ENCODE measurements at places on chromosomes 13 and 19. TPM values are rescaled to one million over a fixed set of nuclear protein-coding genes. Genes with fewer than 3 reads are reported as not detected.

TEX26 gene
- not detected for total RNA-seq

ZNF541 gene
- total RNA-seq: 0.31 TPM

KIR3DL1 gene
- not detected for total RNA-seq

DNA sequence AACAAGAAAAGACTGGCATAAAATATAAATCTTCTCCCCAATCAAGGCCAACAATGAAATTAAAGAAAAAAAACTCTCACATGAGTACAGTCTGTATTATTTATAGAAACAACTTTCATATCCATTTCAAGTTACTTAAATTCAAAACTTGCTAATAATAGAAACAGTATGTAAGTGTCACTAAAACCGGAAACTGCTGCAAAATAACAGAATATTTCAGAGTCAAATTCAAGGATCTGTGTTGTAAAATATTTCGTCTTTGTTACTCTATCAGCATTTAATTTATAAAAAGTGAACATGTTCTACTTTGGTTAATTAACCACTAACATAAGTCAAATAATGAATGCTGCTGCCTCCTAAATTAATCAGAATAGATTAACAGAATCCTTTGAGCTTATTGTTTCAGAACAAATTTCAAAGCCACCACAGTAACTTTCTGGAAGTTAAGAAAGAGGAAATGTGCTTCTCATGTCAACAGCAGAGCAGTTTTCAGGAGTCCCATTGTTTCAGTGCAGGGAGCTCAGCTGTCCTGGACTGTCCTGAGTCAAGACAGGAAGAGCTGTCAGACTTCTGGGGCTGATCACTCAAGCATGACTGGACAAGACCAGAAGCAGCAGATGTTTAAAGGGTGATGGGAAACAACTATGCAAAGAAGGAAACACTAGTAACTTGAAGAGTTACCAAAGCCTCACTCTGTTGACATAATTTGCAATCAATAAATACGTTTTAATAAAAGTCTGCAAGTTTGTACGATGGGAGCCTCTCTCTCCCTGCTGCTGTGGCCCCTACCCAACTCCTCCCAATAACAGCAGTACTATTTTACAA lies 76.9 kb downstream of the FOXO1 start:
- peak; percentile 32 for DNase-seq
- peaks cover 2% of the 10 kb centered on the region for H3K36me3 ChIP-seq
- H3K4me3 ChIP-seq: no peak overlapping the region
- H3K4me1 ChIP-seq: peaks cover 94% of the 10 kb centered on the region
- peak overlapping the region; percentile 61 for H3K27ac ChIP-seq

DNA sequence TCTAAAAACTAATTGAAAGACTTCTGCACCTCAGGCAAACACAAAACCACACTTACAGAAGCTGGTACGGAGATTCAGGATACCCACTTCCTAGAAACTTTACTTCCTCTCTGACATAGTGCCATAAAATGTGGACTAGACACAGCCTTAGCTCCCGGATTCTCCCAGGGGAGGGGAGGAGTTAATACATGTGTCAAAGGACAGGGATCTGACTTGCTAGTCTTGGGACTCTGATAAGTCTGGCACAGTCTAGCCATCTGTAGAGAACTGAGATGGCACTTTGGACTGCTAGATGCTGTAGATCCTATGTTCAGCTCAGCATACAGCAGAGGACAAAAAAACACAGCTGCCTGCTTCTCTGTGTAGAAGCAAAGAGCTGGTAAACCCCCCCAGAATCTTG lies 769.8 kb upstream of the MIR17HG start:
- H3K27me3 ChIP-seq: no peaks in the 10 kb centered on the region
- no peak for DNase-seq
- no peaks in the 10 kb centered on the region for H3K4me1 ChIP-seq
- no peak overlapping the region for H3K27ac ChIP-seq
- no peaks in the 10 kb centered on the region for H3K36me3 ChIP-seq

DNA sequence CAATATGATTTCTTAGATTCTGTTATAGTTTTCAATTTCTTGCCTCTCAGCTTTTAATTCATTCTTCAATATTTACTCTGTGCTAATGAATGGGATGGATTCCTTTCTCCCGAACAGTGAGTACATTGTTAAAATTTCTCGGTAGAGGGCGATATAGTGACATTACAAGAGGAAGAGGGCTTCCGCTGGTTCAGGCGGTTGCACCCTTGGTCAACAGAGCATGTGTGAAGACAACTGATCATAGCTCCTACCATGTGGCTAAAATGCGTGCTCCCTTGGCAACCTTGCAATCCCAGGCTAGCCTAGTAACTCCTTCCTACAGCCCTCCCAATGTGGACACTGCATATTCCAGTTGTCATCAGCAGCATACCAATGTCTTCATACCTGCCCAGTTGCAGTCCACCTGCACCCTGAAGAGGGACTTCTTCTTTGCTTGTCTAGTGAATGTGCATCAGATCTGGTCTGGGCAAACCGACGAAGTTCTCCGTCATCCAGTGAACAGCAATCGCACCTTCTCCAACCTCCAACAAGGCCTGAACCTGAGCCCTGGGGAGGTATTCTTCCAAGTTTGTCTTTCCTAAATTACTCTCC lies 653.0 kb upstream of the GPC6 start:
- no peak for DNase-seq
- H3K4me1 ChIP-seq: no peaks in the 10 kb centered on the region
- no peak overlapping the region for H3K27ac ChIP-seq
- H3K27me3 ChIP-seq: no peaks in the 10 kb centered on the region
- H3K36me3 ChIP-seq: no peaks in the 10 kb centered on the region
- no peak overlapping the region for H3K4me3 ChIP-seq

GRCh38 chr19:40723661-40724254 lies 6.8 kb downstream of the ITPKC start:
- no peaks in the 10 kb centered on the region for H3K27me3 ChIP-seq
- peaks cover 52% of the 10 kb centered on the region for H3K4me1 ChIP-seq
- no peak overlapping the region for H3K4me3 ChIP-seq
- no peak for DNase-seq
- peak overlapping the region; percentile 71 for H3K27ac ChIP-seq

DNA sequence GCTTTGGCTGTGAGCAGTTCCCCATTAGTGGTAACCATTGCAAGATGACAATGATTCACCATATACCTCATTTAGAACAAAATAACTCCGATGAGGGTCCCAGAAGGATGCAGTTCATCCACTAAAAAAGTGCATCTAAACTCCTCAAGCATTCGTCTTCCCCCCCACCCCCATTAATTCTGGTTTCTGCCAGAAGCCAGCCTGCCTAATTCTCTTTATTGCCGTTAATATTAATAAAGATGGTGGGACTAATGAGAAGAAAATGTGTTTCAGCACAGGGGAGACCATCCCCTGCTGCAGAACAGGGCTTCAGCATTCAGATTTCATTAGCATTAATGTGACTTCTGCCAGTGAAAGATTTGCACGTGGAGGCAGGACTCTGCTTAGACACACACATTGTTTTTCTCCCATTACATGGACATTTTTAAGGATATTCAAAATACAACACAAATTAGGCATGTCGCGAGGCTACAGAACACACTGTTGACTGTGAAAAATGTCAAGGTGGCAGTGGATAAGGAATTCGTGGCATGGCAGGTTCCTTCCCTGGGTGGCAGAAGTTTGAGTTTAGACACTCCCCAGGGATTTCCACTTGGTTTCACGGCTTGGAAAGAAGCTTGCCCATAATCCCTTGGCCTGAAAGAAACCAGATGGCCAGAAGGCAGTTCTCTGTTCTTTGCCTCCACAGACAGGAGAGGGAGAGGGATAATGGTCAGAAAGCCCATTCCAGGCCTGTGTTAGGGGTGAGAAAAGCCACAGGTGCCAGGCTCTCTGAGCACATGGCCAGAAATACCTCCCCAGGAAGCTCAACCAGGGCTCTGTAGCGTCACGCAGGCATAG lies 236.5 kb downstream of the FOXO1 start:
- no peak for DNase-seq
- H3K27ac ChIP-seq: no peak overlapping the region
- H3K4me3 ChIP-seq: no peak overlapping the region
- peaks cover 34% of the 10 kb centered on the region for H3K4me1 ChIP-seq

DNA sequence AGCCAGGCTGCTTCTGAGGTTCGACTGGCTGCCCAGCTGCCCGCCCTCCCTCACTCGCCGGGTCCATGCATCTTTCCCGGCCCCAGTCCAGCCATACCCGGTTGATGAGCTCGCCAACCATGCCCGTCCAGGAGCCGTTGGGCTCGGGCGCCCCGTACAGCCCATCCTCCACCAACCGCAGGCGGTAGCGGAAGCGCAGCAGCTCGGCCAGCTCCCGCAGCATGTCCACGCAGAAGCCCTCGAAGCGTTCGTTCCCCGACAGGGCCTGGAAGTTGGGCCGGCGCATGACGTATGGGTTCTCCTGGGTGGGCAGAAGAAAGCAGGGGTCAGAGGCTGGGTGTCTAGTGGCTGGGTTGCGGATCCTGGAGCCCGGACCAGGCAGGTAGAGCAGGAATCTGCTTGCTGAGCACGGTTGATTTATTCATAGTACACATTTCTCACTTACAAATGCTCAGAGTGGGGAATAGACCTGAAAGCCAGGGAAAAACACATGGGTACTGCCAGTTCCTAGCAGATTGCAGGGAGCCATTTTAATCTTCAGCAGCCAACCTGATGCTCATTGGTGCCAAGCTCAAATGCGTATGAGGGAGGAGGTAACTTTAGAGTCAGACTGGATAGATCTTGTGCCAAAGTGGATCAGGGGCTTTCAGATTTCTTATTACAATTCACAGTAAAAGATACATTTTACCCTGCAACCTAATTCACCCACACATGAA lies 27.4 kb downstream of the GRIK5 start:
- H3K27ac ChIP-seq: no peak overlapping the region
- DNase-seq: no peak
- H3K27me3 ChIP-seq: no peaks in the 10 kb centered on the region
- no peaks in the 10 kb centered on the region for H3K4me1 ChIP-seq

DNA sequence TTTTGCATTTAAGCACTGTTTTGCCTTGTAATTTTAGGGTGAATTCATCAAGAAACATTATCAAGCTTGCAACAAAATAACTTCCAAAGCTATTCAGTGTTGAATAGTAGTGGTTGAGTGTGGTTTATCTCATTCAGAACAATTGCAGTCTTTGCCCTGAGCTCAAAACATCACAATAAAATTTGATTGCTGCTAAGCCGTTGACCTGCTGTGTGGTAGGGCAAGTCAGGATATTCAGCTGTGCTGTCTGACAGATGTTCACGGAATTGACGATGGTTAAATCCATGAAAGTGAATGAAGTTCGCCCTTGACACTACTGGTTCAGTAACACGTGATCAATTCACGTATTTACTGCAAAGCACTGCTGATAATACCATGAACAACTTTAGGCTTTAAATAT lies 66.9 kb downstream of the GJA3 start:
- no peaks in the 10 kb centered on the region for H3K4me1 ChIP-seq
- peaks cover under 1% of the 10 kb centered on the region for H3K27me3 ChIP-seq
- H3K36me3 ChIP-seq: no peaks in the 10 kb centered on the region
- H3K27ac ChIP-seq: no peak overlapping the region
- no peak for DNase-seq

DNA sequence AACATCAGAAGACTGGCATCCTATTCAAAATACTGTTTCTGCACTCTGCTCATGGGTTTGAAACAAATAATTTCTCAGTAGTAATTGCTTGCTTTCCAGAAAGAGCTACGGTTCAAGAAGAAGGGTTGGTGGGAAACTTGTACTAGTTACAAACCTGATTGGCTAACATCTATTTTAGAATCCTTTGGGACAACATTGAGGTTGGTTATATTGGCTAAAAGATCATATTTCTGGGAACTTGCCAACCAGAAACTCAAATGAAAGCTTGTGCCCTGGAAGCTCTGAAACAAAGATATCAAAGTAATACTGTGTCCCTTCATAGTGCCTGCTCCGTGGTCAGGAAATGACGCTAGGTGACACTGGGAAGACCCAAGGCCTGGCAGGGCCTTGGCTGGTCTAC lies 141.7 kb downstream of the LACC1 start:
- no peaks in the 10 kb centered on the region for H3K4me1 ChIP-seq
- no peak overlapping the region for H3K4me3 ChIP-seq

- no peak overlapping the region for H3K27ac ChIP-seq
- no peaks in the 10 kb centered on the region for H3K36me3 ChIP-seq
- no peaks in the 10 kb centered on the region for H3K27me3 ChIP-seq
- no peaks in the 10 kb centered on the region for H3K4me1 ChIP-seq
- DNase-seq: no peak
Observed at GRCh38 chr13:76725211-76725610, 161.0 kb downstream of the KCTD12 start.

- no peaks in the 10 kb centered on the region for H3K27me3 ChIP-seq
- peaks cover 51% of the 10 kb centered on the region for H3K4me1 ChIP-seq
- DNase-seq: peak; percentile 18
Observed at GRCh38 chr13:22114630-22115311, 443.9 kb downstream of the FGF9 start.

DNA sequence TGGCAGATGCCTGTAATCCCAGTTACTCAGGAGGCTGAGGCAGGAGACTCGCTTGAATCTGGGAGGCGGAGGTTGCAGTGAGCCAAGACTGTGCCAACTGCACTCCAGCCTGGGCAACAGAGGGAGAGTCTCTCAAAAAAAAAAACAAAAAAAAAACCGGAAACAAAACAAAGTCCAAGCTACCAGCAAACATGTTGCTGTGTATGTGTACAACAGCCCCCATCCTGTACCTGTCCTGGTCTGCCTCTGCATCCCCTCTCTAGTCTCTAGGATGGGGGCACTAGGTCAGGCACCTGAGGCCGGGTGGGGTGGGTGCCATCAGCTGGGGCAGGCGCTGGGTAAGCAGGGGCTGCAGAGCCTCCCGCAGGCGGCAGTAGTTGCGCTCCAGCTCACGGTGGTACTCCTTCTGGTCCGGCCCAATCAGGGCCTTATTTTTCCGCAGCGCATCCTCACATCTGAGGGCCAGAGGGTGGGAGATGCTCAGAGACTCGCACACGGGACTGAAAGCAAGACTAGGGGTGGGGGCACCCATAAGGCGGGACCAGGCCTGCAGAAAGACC lies 2.8 kb upstream of the KANK2 start:
- peaks cover 8% of the 10 kb centered on the region for H3K4me1 ChIP-seq
- no peak overlapping the region for H3K27ac ChIP-seq
- no peak for DNase-seq
- H3K27me3 ChIP-seq: peaks cover 16% of the 10 kb centered on the region
- H3K4me3 ChIP-seq: no peak overlapping the region
- H3K36me3 ChIP-seq: no peaks in the 10 kb centered on the region

GRCh38 chr13:29713839-29714238 lies 118.4 kb upstream of the SLC7A1 start:
- no peaks in the 10 kb centered on the region for H3K4me1 ChIP-seq
- no peak overlapping the region for H3K27ac ChIP-seq
- peak; percentile 15 for DNase-seq
- H3K36me3 ChIP-seq: no peaks in the 10 kb centered on the region

GRCh38 chr13:58919551-58919950 lies 1244.2 kb downstream of the DIAPH3 start:
- no peaks in the 10 kb centered on the region for H3K27me3 ChIP-seq
- DNase-seq: no peak
- no peak overlapping the region for H3K4me3 ChIP-seq
- no peak overlapping the region for H3K27ac ChIP-seq
- H3K36me3 ChIP-seq: no peaks in the 10 kb centered on the region
- no peaks in the 10 kb centered on the region for H3K4me1 ChIP-seq

Measured in activated CD4-positive, alpha-beta memory T cell treated with anti-CD3 and anti-CD28 coated beads for 36 hours (primary cell).